Transverse colon (tissue), 4 donors: ENCODE measurements at places on chromosomes 5 and 9.

- no peak overlapping the region for H3K4me3 ChIP-seq
- no peaks in the 10 kb centered on the region for H3K4me1 ChIP-seq
- H3K27me3 ChIP-seq: no peaks in the 10 kb centered on the region
- H3K27ac ChIP-seq: peak overlapping the region; percentile 3
- no peak for DNase-seq
These were observed 112.3 kb upstream of the FCN2 start for GRCh38 chr9:134768332-134768708.

DNA sequence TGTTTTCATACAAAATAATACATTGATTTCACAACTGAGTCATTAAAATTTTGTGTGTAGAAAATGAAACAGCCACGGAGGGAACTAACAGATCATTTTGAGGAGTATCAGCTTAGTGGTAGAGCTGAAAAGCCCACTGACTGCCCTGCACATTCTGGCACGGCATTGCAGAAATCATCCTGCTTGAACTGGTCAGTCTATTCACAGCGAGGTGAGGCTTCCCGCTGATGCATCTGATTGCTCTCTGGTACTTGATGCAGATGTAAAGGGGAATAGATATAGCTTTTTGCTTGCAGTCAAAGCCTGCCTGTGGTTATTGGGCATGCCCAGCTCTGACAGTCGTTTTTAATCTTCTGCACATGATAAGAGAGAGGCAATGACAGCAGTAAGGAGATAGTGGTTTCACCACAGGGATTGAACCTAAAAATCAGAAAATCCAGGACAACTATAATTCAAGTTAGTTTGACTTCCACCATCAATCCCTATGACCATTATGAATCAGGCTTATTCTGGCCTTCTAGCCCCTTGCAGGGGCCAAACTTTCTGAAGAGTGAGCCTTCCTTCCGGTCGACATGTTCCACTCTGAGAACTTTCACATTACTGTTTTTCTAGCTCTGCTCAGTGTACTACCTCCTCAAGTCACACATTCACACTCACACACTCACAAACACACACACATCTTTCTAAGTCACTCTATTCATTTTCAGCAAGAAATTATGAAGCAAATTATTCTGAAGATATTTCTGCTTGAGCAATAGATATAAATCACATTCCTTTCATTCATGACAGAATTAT is 782.8 kb upstream of the NUDT12 start:
- DNase-seq: no peak
- no peaks in the 10 kb centered on the region for H3K36me3 ChIP-seq
- no peaks in the 10 kb centered on the region for H3K27me3 ChIP-seq
- no peaks in the 10 kb centered on the region for H3K4me1 ChIP-seq
- H3K4me3 ChIP-seq: no peak overlapping the region
- H3K27ac ChIP-seq: no peak overlapping the region

GRCh38 chr9:73649552-73649951 is 497.9 kb downstream of the ANXA1 start:
- no peaks in the 10 kb centered on the region for H3K36me3 ChIP-seq
- H3K27ac ChIP-seq: no peak overlapping the region
- no peaks in the 10 kb centered on the region for H3K4me1 ChIP-seq
- H3K27me3 ChIP-seq: no peaks in the 10 kb centered on the region

DNA sequence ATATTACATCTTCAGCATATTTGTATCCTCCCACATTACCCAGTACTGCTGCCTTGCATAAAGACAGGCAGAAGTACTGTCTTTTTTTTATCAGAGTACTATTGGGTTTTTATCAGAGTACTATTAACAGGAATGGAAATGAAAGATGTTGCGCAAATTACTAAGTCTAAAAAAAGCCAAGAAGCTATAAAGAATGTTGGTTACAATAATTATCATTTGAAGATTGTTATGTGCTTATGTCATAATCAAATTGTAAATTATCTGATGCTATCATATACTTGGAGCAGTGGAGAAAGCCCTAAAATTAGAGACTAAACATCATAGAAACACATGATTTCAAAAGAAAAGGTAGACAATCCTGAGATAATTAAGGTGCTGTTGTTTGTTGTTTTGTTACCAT is 188.8 kb downstream of the CCDC192 start:
- no peak for DNase-seq
- no peak overlapping the region for H3K4me3 ChIP-seq
- H3K27ac ChIP-seq: no peak overlapping the region
- no peaks in the 10 kb centered on the region for H3K36me3 ChIP-seq

DNA sequence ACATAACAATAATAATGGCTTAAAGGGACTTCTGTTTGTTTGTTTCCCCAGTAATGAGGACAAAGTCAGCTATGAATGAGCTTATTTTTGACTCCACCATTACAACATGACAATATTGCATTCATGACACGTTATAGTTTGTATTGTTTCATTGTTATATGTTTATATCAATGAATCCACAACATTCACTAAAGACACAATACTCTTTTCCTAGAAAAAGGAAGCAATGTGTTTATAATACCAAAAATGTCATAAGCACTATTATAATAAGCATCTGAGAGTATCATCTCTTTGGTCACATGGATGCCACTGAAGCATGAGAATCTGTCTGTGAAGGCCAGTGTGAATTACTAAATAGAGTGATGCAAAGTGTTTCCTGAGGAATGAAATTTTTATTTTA is 1026.9 kb upstream of the C9orf72 start:
- no peaks in the 10 kb centered on the region for H3K27me3 ChIP-seq
- DNase-seq: no peak
- H3K4me3 ChIP-seq: no peak overlapping the region
- H3K27ac ChIP-seq: no peak overlapping the region
- H3K4me1 ChIP-seq: no peaks in the 10 kb centered on the region

DNA sequence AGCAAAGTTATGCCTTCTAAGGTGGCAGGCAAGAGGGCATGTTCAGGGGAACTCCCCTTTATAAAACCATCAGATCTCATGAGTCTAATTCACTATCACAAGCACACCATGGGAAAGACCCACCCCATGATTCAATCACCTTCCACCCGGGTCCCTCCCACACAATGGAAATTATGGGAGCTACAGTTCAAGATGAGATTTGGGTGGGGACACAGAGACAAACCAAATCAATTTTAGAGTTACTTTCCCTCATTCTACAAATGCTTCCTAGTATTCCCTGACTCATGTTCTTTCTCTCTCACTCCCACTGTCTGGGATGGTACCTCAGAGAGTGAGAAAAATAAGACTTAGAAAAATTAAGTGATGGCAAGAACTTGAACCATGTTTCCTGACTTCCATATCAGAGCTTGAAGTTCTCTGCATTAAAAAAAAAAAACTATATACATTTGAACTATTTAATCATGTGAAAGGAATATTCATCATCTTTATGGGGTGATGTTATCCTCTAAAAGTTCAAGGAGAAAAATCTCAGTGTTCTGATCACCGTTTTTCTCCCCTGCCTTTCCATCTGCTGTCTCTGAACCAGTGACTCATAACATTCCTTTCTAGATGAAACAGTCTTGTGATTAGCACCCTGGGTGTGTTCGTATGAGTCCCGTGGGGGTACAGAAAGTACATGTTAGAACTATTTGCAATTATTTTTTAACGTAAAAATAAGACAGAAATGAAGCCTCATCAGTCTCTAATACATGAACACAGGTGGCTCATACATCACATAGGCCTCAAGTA is 282.9 kb downstream of the SLF1 start:
- H3K4me1 ChIP-seq: no peaks in the 10 kb centered on the region
- H3K4me3 ChIP-seq: no peak overlapping the region
- no peak for DNase-seq
- no peaks in the 10 kb centered on the region for H3K27me3 ChIP-seq
- H3K36me3 ChIP-seq: no peaks in the 10 kb centered on the region

DNA sequence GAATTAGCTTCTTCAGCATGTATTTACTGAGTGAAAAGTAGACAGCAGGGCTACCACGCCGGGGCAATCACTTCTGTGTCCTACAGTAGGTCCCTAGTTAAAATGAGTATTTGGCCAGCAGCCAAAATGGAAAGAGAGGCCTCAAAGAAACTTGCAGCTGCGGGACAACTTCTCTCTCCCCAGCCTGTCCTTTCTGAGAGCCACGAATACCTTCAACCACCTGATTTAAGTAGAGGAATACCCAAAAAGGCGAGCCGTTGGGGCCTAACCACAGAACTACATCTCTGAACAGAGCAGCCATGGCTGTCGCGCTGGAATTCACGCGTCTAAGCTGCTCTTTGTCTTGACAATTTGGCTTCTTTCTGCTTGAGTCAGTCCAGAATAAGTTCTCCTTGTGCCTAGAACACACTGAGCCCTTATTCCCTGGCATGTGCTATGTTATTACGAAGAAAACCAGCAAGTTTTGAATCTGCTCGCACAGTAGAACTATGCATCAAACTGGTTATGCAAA is 43.8 kb upstream of the GOLPH3 start:
- no peak overlapping the region for H3K4me3 ChIP-seq
- H3K36me3 ChIP-seq: no peaks in the 10 kb centered on the region
- no peaks in the 10 kb centered on the region for H3K27me3 ChIP-seq
- peak; percentile 45 for DNase-seq
- peak overlapping the region; percentile 75 for H3K27ac ChIP-seq
- no peaks in the 10 kb centered on the region for H3K4me1 ChIP-seq

GRCh38 chr9:76667521-76667957 is 96.7 kb upstream of the PCA3 start:
- no peak for DNase-seq
- H3K4me3 ChIP-seq: no peak overlapping the region
- no peaks in the 10 kb centered on the region for H3K36me3 ChIP-seq
- no peaks in the 10 kb centered on the region for H3K4me1 ChIP-seq

DNA sequence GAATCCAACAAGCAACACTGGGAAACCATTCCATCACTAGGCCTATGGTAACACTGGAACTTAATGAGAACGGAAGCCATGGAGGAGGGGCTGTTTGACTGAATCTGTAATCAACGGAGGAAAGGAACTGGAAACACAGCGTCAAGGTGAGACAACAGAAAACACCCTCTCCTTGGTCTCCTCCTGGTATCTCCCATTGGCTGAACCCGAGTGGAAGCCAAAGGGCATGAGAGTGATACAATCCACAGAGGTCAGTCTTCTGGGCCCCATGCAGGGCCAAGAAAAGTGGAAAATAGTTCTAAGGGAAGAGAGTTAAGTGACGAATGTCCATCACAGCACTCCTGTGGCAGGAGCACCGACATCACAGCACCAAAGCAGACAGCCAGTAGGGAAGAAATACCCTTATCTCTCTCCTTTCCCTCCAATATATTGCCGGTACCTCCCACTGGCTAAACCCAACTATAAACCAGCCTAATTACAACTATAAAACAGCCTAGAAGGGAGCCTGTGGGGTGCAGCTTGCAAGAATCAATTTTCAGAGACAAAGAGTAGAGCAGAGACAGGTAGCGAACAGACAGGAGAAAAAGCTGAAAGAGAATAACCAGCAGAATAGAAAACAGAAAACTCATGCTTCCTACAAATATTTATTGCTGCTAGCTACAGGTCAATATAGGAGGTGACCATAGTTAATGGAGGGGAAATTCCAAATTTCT is 107.4 kb upstream of the IFNE start:
- no peaks in the 10 kb centered on the region for H3K4me1 ChIP-seq
- H3K27ac ChIP-seq: no peak overlapping the region
- H3K36me3 ChIP-seq: no peaks in the 10 kb centered on the region
- no peaks in the 10 kb centered on the region for H3K27me3 ChIP-seq

DNA sequence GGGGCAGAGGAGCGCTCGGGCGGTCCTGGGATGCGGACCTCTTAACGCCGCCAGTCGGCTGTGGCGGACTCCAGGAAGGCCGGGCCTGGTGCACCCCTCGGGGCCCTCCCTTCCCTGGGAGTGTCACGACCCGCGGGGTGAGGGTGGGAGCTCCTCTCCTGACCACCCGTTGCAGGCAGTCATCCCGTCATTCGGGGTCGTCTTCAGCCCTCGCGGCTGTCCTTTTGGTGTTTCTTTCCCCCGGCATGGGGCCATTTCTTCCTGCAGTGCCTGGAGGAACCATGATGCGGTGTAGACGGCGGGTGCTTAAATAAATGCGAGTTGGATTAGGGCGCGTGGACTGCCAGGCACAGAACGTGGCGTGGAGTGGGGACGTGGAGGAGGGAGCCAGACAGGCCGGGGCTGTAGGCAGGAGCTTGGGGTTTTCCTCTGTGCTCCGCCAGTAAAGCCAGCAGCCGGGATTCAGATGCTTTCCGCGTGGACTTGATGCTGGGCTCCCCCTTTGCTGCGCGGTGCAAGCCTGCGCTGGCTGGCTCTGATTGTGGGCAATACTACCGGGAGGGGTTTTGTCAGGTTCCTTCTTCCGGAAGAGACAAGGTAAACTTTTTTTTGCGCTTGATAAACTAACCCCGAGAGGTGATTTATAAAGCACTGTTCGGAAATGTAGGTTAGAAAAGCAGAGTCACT is 868 bp downstream of the KDM4C start:
- peaks cover 14% of the 10 kb centered on the region for H3K4me1 ChIP-seq
- peak; percentile 76 for DNase-seq
- H3K36me3 ChIP-seq: no peaks in the 10 kb centered on the region
- peak overlapping the region; percentile 87 for H3K4me3 ChIP-seq

GRCh38 chr5:75052192-75053053 is at the start of gene GCNT4:
GCNT4 (minus strand) TSS chr5:75052558; CDS start chr5:75030037, 22,521 bp downstream.
- H3K4me3 ChIP-seq: peak within 1 kb of the TSS; percentile 90
- DNase-seq: peak; percentile 38
- H3K27me3 ChIP-seq: no peaks in the 10 kb centered on the region
- H3K36me3 ChIP-seq: no peaks in the 10 kb centered on the region

DNA sequence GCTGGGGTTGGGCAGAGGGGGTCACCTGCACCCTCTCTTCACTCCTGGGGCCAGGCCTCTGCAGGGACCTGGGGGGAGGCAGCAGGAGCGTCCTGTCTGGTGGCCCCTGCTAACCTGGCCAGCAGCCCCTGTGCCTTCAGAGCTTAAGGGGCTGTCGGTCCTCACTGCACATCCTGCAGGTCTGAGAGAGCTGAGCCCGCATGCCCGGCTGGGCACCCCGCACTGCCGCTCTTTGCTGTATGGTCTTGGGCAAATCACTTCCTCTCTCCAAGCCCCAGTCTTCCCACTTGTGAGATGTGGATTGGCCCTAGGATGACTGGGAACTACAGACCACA is 7.9 kb downstream of the FLT4 start:
- no peaks in the 10 kb centered on the region for H3K36me3 ChIP-seq
- peak; percentile 3 for DNase-seq
- no peak overlapping the region for H3K27ac ChIP-seq
- H3K4me3 ChIP-seq: no peak overlapping the region
- no peaks in the 10 kb centered on the region for H3K4me1 ChIP-seq
- peaks cover 3% of the 10 kb centered on the region for H3K27me3 ChIP-seq

DNA sequence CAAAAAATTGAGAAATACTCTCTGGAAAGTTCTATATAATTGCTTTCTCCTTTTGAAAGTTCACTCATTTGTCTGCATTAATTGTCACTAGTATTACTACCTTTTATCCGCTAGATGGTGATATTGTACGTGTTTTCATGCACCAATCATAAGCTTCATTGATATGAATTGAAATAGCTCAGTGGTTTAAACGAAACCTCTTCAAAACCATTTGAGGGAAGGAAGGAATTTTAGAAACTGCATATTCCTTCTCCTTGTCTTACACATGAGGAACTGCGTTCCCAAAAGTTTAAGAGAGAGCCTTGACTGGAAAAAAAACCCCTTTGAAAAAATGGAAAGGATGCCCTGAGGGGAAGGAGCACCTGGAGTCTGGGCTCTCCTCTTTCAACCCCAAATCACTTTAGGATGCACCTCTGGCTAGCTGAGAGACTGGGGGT is 98.6 kb downstream of the YTHDC2 start:
- no peaks in the 10 kb centered on the region for H3K4me1 ChIP-seq
- DNase-seq: no peak
- no peaks in the 10 kb centered on the region for H3K36me3 ChIP-seq
- H3K4me3 ChIP-seq: no peak overlapping the region

GRCh38 chr5:58148254-58148775 is 311.6 kb downstream of the PLK2 start:
- H3K4me3 ChIP-seq: no peak overlapping the region
- H3K4me1 ChIP-seq: no peaks in the 10 kb centered on the region
- no peak for DNase-seq
- no peak overlapping the region for H3K27ac ChIP-seq
